RKO (cell line): ENCODE measurements at places on chromosomes 3 and 15.

- DNase-seq: no peak
These were observed 149.4 kb downstream of the LPP start for GRCh38 chr3:188303286-188303799.

DNA sequence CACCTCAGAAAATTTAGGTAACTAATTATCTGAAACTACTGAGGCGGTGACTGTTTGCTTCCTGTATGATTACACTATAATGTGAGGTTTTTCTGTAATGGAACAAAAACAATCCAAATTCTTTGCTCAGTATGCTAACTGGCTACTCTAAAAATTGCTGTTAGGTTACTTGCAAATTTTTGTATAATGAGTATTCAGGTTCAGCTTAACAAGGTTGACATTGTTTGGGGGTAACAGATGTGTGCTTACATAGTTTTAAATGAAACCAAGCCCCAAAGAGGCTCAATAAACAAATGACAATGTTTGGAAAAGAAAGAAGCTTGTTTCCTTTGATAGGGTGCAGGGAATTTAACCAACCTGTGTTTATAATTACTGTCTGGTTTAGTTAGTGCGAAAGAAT lies 414.5 kb upstream of the MDFIC2 start:
- no peak for DNase-seq

DNA sequence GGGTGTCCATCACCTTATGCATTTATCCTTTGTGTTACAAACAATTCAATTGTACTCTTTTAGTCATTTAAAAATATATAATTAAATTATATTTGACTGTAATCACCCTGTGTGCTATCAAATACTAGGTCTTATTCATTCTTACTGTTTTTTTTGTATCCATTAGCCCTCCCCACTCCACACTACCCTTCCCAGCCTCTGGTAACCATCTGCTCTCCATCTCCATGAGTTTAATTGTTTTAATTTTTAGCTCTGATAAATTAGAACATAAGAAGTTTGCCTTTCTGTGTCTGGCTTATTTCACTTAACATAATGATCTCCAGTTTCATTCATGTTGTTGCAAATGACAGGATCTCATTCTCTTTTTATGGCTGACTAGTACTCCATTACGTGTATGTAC lies 16.8 kb downstream of the C3orf20 start:
- DNase-seq: no peak

- no peak for DNase-seq
These were observed 40.5 kb downstream of the BOC start for GRCh38 chr3:113251817-113252216.

DNA sequence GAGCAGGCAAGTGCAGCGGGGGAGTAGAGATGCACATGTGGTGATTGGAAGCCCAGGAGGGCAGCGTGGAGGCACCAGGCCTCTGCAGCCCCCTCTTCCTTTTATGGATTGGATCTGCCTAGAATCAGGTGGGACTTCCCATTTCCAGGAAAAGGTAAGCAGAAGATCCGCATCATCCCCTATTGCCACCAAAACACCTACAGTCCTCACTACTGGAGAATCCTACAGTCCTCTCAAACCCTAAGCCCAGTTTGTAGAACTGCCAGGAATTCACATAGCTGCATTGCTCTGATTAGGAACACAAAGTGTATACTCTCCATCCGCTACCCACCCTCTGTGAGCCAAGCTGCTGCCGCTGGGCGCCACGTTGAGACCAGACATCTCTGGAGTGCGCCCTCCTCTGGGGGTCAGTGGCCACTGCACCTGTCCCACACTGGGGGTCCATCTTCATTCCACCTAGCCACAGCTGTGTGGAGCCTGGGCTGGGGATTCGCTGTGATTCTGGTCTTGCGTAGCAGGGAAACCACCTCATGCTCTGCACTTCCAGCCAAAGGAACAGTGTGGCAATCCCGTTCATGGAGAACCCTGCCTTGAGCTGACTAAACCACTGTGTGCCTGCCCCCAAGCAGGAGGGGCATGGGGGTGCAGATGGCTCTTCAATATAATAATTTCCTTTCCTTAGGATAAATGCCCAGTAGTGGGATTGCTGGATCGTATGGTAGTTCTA lies 88.9 kb upstream of the PTX3 start:
- DNase-seq: no peak

GRCh38 chr3:37973246-37974054 lies 17.1 kb upstream of the VILL start:
- no peak for DNase-seq

DNA sequence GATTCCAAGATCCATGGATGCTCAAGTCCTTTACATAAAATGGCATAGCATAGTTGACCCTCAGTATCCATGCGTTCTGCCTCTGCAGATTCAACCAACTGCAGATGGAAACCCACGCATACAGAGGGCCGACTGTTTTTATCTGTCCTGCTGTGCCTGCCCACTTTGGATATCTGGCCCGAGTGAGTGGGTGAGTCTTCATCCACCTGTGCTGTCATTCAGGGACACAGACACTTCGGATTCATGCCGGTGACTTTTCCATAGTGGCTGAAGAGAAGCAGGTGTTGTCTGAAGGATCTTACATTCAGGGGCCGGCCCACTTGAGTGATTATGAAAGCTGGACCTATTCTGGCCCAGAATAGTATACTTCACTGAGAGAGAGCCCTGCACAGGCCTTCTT lies 85.1 kb downstream of the RYR3 start:
- no peak for DNase-seq
